ENCODE measurements at places on chromosomes 2 and 18. TPM values are rescaled to one million over a fixed set of nuclear protein-coding genes. Genes with fewer than 3 reads are reported as not detected.

The MEP1B gene
- polyA plus RNA-seq, result 29.0 TPM

The EMILIN1 gene
- 3.8 TPM for polyA plus RNA-seq

The GRB14 gene
- polyA plus RNA-seq, result 2.0 TPM

The IL1A gene
- polyA plus RNA-seq, result not detected

The C2orf66 gene
- polyA plus RNA-seq, result not detected

The TSGA10 gene
- polyA plus RNA-seq, result 2.2 TPM

The ALS2 gene
- 8.4 TPM for polyA plus RNA-seq

The ABCG5 gene
- 233 TPM for polyA plus RNA-seq

The SPC25 gene
- 2.7 TPM for polyA plus RNA-seq

The ASXL3 gene
- 3.8 TPM for polyA plus RNA-seq

The SAG gene
- polyA plus RNA-seq, result not detected

The MOCOS gene
- polyA plus RNA-seq, result 18.1 TPM

The COL5A2 gene
- 1.4 TPM for polyA plus RNA-seq

The ITGA6 gene
- 33.2 TPM for polyA plus RNA-seq

The DES gene
- 99.4 TPM for polyA plus RNA-seq

The LHCGR gene
- polyA plus RNA-seq, result not detected

The MBD2 gene
- polyA plus RNA-seq, result 36.2 TPM

The ALKAL2 gene
- polyA plus RNA-seq, result 0.45 TPM

The ASB1 gene
- 20.3 TPM for polyA plus RNA-seq

The NGEF gene
- 73.4 TPM for polyA plus RNA-seq

The GKN1 gene
- not detected for polyA plus RNA-seq

The NDUFV2 gene
- polyA plus RNA-seq, result 125 TPM

The CLASP1 gene
- polyA plus RNA-seq, result 3.5 TPM

The CD226 gene
- polyA plus RNA-seq, result 1.6 TPM

The FAP gene
- polyA plus RNA-seq, result not detected

The LMAN1 gene
- polyA plus RNA-seq, result 10.5 TPM

The UGT1A8 gene
- 0.07 TPM for polyA plus RNA-seq

The STARD6 gene
- not detected for polyA plus RNA-seq

The WDPCP gene
- 1.6 TPM for polyA plus RNA-seq

The ALPI gene
- polyA plus RNA-seq, result 204 TPM

The ELOA2 gene
- polyA plus RNA-seq, result not detected

The CDK15 gene
- polyA plus RNA-seq, result 0.54 TPM

The CTIF gene
- 10.1 TPM for polyA plus RNA-seq

The PTPN4 gene
- 6.9 TPM for polyA plus RNA-seq

The RUFY4 gene
- not detected for polyA plus RNA-seq

The FOXI3 gene
- not detected for polyA plus RNA-seq

The TSPYL6 gene
- not detected for polyA plus RNA-seq

The FSIP2 gene
- polyA plus RNA-seq, result 0.45 TPM

The RPRM gene
- not detected for polyA plus RNA-seq

The CPLX4 gene
- not detected for polyA plus RNA-seq

The UGT1A5 gene
- polyA plus RNA-seq, result not detected

The AGXT gene
- 1.8 TPM for polyA plus RNA-seq

The IL36A gene
- polyA plus RNA-seq, result not detected

The COPS9 gene
- 382 TPM for polyA plus RNA-seq

The OSR1 gene
- not detected for polyA plus RNA-seq

The NAT8 gene
- polyA plus RNA-seq, result not detected

The CROCC2 gene
- polyA plus RNA-seq, result 0.13 TPM

The TMEM169 gene
- 0.54 TPM for polyA plus RNA-seq

The LOXL3 gene
- 0.27 TPM for polyA plus RNA-seq

The PRSS56 gene
- not detected for polyA plus RNA-seq

The CENPA gene
- polyA plus RNA-seq, result 1.4 TPM

Data from small intestine (tissue), 16 donors.